ENCODE measurements at places on chromosomes 16 and 17. TPM values are rescaled to one million over a fixed set of nuclear protein-coding genes. Genes with fewer than 3 reads are reported as not detected.

DNA sequence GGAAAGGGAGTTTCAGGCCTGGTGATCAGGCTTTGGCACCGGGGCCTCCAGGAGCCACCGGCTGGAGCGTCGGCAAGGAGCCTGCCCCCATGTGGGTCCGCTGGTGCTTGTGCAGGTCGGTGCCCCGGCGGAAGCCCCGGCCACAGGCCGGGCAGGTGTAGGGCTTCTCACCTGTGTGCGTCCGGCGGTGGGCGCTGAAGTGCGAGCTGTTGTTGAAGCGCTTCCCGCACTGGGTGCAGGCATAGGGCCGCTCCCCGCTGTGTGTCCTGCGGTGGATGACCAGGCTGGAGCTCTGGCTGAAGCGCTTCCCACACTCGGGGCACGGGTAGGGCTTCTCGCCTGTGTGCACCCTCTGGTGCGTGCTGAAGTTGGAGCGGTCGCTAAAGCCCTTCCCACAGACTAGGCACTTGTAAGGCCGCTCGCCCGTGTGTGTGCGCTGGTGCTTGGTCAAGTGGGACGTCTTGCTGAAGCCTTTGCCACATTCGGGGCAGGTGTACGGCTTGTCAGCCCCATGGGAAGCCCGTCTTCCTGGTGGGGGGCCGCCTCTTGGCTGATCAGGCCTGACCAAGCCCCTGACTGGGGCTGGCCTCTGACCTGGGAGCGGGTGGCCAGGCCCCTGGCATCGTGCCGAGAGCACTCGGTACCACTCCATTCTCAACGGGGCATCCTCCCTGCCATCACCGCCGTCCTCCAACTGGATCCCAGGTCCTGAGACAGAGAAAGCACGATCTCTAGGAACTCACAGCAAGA, 14.4 kb downstream of the ZNF500 start:
- DNase-seq: no peak

DNA sequence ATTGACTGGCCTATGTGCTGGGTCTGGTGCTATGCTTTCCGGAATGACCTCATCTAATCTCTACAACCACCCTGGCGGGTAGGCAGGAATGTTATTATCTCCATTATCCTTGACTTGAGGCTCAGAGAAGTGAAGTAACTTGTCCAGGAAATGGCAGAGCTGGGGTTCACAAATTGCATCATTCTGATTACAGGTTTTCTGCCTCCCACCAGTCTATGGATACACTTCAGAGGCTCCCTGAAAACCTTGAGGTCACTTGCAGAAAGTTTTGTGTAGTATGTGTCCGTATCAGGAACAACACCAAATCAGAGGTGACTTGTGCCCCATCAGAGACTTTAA, 19.1 kb downstream of the NOD2 start:
- no peak for DNase-seq

LPO gene
- not detected for total RNA-seq

SCARF1 gene
- 17.6 TPM for total RNA-seq

DNA sequence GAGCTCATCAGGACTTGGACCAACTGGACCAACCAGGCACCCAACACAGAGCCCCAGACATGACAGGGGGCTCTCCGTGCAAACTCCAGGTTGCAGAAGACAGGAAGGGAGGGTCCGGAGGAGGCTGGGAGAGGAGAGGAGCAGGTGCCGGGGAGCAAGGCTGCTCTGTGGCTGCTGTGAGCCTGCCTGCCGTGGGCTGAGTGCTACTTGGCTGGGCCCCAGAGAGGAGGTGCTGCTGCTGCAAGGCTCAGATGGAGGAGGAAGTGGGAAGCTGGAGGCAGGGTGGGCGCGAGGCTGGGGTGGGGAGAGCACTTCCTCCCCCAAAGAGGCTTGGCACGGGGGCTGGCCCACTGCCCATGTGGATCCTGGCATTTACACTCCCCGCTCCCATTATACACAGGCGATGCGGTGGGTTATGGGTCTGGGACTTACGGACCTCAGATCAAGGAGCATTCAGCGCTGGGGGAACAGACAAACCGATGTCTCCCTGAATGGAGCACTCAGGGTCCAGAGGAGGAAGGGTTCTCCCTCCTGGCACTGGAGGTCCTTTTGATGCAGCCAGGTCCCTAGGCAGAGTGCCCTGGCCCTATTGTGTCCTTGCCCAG, 15.9 kb downstream of the EPOP start:
- DNase-seq: no peak

DNA sequence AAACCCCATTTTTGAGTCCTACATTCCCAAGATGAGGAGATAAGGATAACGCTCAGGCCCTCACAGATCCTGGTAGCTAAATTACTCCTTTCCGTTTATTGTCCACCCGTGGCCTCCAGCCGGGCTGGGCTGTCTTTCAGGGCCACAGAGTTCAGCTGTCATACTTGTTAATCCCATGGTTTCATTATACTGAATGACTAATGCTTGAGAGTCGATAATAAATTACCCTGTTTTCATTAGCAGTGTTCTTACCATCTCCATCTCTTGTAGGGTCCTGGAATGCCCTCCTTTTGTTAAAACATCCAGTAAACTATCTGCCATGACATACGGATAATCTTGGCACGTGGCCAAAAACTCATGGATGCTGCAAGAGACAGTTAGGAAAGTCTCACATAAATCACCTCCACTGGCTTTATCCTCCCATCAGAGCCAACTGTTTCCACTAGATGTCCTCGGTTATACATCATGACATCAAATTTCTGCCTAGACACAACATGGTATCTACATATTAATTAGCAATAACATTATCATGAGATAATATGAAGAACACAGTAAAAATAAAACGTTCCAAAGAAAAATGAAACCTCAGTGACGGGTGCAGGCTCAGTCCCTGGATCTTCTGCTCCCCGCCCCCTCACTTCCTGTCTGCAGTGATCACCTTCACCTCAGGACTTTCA, 45.3 kb downstream of the BRD7 start:
- DNase-seq: no peak

DNA sequence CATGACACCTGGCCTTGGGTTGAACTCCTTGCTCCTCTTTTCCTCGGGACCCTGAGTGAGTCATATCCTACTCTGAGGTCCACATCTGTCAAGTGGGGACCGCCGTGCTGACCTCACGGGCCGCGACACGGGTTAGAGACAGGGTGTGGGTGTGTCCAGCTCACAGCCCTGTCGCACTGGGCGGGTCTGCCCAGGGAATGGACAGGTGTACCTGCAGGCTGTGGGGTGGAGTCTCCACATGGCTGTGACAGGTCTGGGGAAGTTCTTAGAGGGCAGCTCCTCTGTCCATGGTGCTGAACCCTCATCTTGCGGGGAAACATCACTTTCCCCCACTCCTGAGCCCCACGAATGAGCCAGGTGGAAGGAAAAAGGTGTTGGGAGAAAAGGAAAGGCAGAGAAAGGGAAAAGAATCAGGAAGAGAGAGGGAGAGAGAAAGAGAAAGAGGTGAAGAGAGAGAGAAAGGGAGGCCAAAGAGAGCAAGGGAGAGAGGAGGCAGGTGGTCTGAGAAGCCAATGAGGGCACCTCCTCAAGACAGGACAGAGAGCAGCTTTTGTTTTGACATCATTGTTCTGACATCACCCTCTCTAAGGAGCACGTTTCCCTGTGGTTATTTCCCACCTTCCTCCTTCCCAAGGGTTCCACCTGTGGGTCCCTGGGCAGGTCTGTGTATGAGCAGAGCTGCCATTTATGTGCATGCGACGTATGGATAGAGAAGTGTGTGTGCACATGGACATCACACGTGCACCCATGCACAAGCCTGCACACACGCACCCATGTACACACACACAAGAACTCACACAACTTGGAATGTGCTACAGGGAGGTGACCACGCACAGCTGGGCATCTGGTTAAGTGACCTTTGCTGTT, 32.6 kb upstream of the CBFA2T3 start:
- no peak for DNase-seq

DNA sequence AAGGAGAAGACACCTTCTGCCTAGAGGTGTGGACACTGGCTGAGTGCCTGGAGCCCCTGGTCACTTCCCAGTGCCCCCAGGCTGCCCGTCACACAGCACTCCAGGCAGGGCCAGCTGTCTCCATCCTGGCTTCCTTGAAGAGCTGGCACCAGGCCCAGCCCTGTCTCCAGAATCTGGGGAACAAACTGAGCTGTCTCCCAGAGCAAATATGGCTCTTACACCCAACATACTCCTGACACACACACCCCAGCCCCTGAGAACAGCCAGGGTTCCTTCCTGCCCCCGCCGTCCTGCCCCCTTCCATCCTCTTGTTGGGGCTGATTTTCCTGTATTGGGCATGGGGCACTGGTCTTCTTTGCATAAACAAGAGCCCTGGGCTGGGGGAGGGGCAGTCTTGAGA, 9.1 kb downstream of the NHERF1 start:
- no peak for DNase-seq

SARM1 gene
- total RNA-seq: 24.1 TPM

EPX gene
- not detected for total RNA-seq

DNA sequence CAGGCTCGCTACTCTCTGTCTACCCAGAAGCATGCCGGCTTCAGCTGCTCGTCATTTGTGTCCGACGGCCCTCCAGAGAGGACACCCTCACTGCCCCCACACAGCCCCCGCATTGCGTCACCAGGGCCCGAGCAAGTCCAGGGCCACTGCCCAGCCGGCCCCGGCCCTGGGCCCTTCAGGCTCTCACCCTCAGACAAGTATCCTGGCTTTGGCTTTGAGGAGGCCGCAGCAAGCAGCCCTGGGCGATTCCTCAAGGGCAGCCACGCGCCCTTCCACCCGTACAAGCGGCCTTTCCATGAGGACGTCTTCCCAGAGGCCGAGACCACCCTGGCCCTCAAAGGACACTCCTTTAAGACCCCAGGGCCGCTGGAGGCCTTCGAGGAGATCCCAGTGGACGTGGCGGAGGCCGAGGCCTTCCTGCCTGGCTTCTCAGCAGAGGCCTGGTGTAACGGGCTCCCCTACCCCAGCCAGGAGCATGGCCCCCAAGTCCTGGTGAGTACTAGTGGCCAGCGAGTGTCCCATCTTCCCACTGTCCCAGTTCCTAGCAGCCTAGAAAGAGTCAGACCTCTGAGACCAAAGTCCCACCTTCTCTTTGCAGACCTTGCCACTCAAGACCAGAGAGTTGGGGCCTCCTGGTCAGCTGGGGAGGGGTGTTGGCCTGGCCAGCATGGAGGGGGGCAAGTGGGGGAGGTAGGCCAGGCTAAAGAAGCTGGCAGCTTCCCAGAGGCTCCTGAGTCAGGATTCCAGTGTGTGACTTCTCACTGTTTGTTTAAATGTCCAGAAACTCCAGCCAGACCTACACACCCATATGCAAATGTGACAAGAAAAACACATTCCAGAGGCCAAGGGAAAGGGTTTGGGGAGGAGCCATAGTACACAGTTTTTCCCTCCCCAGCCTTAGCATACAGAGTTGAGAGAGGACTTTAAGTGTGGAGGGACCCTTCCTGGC, 18.6 kb downstream of the FOXN1 start:
- no peak for DNase-seq

Data from thoracic aorta (tissue), 2 donors.